ENCODE measurements at places on chromosomes 5 and 9.

DNA sequence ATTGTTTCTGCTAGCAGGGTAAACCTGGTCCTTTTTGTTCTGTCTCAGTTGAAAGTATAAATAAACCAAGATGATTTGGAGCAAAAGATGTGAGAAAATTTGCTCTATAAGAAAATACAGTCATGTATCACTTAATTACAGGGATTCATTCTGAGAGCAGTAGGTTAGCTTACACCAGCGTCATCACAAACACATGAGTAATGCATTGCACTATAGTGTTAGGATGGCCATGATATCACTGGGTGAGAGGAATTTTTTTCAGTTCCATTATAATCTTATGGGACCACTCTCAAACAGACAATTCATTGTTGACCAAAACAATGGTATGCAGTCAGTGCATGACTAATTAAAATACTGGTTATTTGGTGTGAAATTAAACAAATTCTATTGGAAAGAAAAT, 430.9 kb downstream of the CHSY3 start:
- DNase-seq = no peak

- peak; percentile 53 for DNase-seq
These were observed 232.5 kb downstream of the ARHGAP26 start for GRCh38 chr5:143002459-143003327.

GRCh38 chr5:178509491-178510057, 80.6 kb downstream of the COL23A1 start:
- no peak for DNase-seq

DNA sequence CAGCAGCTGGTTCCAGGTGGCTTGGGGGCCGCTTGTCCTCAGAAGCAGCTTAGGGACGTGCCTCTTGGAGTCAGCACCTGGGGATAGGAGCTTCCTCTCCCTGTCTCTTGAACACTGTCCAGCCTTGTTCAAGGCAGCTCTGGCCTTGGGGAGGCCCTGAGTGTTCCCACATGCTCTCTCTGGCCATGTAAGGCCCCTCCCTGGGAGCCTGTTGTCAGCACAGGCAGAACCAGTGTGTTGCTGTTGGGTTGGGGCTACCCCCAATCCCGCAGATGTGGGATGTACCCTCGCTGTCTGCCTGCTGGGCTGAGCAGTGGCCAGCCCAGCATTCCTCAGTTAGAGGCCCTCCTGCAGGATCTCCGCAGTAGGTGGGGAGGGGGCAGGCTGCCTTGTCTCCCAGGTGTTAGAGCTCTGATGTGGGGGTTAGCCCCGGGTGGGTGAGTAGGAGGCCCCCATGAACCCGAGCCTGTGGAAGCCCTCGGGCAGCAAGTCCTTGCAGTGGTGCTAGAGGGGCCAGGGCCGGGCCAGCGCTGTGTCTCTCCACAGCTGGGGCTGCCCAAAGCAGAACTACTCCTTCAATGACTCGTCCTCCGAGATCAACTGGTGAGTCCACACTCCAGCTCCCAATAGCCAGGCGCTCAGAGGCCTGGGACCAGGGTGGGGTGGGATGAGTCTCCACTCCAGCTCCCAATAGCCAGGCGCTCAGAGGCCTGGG, 51.6 kb downstream of the KCNT1 start:
- no peak for DNase-seq

GRCh38 chr5:132425009-132425937, 55.8 kb downstream of the SLC22A5 start:
- DNase-seq = no peak
